ENCODE measurements at places on chromosomes 2 and 18.

- DNase-seq, result peak; percentile 20
These were observed 10.1 kb downstream of the SRSF7 start for GRCh38 chr2:38740851-38741731.

- no peak for DNase-seq
These were observed 134.3 kb downstream of the RDH14 start for GRCh38 chr2:18426174-18426573.

DNA sequence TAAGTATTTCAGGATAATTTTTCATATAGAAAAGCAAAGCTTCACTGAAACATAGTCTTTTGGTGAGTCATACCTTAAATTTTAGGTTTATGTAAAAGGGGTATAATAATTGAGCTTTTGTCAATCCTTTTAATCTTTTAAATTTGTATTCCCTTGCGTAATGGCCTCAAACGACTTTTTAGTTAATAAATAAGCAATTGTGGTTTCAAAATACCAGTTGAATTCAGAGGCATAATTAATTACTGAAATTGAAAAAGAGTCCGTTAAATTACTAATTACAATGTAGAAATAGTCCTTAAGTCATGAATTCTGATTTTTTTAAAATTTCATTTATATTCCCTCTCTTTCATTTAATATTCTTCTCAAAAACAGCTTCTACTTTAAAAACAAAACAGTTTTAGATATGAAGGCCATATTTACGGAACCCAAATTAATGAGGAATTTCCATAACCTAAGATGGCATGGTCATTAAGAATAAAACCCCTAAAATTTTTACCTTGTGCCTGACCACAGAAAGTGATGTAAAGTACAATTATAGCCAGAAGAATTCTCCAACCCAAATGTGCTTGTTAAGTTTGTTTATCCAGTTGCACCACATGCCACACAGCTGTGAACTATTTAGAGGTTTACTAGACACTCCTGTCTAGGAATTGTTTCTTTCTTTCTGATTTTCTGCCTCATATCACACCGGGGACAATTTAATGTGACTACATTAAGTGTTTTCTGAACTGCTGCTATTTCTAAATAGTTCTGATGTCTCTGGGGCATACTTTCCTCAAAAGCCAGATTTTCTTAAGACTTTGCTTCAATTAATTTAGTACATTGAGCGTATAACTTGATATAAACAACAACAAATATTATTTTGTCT, 60.7 kb upstream of the ITGA4 start:
- DNase-seq, result no peak

DNA sequence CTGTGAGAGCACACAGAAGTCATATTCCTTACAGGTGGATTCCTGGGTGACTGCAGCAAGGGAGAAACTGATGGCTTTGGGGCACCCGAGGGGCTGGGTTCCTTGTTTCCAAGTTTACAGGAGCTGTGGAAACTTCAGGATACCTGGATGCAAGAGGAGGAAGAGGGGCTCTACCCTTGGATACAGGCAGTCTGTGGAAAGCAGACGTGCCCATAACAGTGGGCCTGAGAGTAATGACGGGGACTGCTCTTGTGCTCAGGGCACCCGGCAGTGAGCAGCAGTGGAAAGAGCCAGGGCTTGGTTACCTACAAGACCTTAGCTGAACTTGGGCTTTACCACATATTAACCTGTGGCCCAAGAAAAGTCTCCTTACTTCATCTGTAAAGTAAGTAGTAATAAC, 102.2 kb upstream of the TGFA start:
- no peak for DNase-seq

DNA sequence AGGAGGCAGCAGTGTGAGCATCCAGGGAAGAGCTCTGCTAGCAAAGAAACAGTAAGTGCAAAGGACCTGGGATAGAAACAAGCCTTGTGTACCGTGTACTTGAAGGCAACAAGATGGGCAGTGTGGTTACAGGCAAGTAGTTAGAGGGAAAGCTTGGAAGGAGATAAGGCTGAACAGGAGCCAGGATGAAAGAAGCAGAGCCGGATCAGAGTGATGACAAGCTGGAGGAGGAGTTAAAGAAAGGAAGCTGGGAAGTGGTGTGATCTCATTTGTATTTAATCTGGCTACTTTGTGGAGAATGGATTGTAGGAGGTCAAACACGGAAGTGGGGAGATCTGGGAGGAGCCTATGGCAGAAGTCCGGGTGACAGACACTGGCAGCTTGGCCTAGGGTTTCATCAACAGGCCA, 44.7 kb upstream of the VPS54 start:
- DNase-seq, result no peak

DNA sequence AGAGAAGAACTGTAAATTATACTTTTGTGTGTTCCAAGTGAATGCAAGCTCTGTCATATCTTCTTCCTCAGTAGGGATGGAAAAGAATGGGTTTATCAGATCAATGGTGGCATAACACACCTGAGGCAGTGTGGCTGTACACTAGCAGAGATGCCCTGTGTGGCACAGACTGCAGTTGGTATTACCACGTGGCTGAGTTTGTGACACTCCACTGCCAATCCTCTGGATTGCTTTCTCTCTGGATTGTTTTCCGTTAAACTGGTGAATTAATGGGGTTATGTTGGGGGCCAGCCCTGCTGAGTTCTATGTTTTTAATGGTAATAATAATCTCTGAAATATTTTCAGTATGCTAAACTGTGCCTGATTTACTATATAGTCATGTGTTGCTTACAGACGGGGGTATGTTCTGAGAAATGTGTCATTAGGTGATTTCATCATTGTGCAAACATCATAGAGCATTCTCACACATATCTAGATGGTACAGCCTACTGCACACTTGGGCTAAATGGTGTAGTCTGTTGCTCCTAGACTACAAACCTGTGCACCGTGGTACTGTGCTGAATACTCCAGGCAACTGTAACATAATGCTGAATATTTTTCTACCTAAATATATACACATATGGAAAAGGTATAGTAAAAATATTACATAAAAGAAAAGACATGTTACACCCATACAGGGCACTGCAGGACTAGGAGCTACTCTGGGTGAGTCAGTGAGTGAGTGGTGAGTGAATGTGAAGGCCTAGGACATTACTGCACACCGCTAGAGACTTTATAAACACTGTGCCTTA, 84.7 kb upstream of the ST6GAL2 start:
- no peak for DNase-seq

DNA sequence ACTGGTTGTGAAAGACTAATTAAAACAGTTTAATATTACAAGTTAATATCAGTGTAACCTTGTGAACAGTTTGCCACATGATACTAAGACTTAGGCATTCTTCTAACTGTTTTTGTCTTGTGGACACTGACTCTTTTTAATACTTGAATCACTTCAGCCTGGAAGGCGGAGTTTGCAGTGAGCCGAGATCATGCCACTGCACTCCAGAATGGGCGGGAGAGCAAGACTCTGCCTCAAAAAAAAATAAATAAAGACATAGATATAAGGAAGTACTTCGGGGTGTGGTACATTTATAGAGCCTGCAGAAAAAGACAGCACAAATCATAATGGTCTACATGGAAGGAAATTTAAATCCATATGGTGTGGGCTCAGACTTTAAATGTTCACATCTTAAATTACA, 300.4 kb upstream of the NETO1 start:
- no peak for DNase-seq

- peak; percentile 17 for DNase-seq
These were observed 63.2 kb downstream of the CCBE1 start for GRCh38 chr18:59633961-59634485.

- no peak for DNase-seq
These were observed 2.2 kb downstream of the CFAP221 start for GRCh38 chr2:119546447-119546767.

GRCh38 chr18:68478246-68478645, 236.7 kb downstream of the TMX3 start:
- DNase-seq, result no peak

- no peak for DNase-seq
These were observed 1108.7 kb upstream of the TMEFF2 start for GRCh38 chr2:193303464-193303863.

GRCh38 chr2:149271575-149271974, 58.8 kb upstream of the LYPD6 start:
- DNase-seq, result no peak

DNA sequence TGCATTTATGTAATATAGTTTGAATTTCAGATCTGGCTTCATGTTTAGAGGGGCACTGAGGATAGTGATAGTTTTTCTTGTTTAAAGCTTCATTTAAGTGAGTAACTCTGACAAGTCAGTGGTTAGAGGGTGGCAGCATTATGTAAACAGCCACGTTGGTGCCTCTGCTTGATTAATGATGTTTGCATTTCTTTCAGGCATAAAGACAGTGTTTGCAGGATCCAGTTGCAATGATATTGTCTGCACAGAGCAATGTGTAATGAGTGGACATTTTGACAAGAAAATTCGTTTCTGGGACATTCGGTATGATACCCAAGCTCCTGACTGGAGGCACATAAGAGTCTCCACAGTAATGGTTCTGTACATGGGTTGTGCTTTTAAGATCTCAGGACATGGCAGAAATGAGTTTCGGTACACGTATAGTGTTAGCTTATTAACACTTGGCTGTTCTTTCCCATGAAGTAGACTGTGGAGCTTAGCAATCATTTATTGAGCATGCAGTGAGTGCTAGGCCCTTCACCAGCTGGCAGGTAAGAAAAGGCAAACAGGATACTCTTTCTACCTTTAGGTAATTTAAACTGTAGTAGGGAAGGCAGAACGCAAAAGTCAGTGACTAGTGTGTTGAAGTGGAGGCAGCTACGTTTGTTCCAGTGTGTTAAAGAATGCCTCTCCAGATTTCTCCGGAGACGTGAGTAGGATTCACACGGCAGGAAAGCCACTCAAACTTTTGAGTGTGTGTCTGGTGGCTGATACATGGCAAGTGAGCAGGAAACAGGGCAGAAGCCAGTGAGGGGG, 17.4 kb upstream of the SAG start:
- peak; percentile 74 for DNase-seq

DNA sequence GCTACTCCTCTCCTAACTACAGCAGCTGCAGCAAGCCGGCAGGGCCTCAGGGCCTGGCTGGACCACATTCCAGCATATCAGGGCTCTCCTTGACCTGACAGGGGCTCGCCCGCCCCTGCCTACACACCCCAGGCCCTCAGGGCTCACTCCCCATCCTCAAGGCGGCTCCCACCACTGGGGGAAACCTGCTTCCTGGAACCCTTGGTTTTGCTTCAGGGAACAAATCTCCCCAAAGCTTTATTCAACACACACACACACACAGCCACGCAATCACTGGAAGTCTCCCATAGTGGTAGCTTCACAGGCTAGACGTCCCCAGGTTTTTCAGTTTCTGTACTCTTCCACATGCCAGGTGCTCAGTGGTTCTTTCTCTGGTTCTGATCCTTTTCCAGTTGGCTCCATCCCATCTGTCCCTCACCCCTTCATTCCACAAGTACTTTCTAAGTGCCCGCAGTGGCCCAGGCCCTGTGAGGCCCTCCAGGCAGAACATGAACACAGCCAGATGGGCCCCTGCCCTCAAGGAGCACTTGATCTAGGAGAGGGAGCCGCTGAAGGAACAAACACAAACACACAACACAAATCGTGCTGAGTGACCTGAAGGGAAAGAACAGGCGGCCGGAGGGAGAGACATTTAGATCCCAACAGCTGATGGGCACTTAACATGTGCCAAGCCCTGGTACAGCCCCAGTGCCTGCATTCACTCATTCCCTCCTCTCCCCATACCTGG, 51.1 kb downstream of the TNS1 start:
- DNase-seq, result no peak

- no peak for DNase-seq
These were observed 88.4 kb downstream of the BCL2L11 start for GRCh38 chr2:111209045-111209514.

DNA sequence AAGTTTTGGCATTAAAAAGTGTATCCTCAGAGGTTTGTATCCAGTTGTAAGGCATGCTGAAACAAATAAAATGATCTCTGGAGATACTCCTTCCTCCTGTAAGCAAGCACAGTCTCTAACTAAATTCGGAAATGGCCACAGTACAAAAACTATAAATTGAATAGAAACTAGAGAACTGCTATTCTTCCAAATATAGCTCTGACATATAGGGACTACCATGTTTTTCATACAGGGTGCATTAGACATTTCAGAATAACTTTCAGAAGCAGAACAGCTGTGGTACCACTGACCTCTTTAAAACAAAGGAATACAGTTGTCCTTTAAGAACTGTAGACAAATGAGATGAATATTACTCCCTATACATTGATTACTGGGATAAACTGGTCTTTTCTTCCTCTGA, 568.5 kb downstream of the ARHGAP15 start:
- DNase-seq, result no peak

DNA sequence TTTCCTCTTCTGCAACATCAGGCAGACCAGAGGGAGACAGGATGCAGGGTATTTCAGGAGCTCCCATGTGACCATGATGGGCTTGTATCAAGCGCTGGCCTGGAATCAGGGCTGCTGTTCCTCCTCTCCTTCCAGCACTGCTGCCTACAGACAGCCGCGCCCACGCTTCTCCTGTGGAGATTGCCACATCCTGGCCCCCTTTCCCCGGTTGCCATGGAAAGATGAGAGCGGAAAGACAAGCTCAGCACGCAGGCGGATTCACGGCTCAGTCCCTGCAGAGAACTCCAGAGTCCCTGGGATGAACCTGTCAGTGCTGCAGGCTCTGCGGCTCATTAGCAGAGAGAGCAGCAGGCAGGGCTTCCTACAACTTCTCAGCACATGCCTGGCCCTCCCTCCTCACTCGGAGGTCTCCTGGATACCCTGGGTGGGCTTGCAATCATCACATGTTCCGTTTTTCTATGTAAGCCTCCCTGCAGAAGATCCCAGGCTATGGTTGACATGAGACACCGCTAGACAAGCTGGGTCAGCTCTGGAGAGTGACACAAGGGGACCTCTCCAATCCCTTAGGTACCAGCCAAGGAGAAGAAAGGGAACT, 497.8 kb upstream of the MYT1L start:
- DNase-seq, result no peak

GRCh38 chr2:238003234-238004031, 36.6 kb downstream of the UBE2F start:
- no peak for DNase-seq

DNA sequence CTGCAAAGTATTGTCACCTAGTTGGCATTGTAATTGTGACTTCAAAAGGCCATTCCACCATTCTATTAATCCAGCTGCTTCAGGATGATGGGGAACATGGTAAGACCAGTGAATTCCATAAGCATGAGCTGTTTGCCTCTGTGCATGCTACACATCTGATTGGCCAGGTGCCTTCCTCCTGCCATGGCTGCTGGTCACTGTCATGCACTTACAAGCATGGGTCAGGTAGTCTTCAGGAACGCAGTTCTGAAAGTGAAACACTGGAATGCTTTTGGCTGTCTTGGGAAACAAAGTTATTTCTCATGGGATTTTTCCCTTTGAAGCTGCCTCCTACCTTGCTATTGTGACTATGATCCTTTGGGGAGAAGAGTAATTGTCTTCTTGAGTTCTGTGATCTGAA, 267.6 kb downstream of the GBX2 start:
- no peak for DNase-seq

DNA sequence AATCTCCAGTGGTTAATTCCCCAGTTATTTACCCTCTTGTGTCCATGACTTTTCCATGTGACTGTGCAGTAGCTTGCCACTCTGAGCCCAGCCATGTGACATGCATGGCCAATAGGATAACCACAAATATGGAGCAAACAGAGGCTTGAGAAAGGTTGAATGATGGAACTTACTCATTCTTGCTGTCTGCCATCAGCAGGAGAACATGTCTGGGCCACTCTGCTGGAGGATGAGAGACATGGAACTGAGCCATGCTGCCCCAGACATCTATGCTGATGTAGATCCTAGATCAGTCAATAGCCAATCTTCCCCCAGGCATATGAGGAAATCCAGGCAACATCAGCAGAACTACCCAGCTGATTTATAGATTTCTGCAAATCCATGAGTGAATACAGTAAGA, 992.3 kb upstream of the FANCL start:
- no peak for DNase-seq

- DNase-seq, result no peak
These were observed 93.8 kb downstream of the ITGB1BP1 start for GRCh38 chr2:9329497-9329896.

All from NCI-H345 (cell line).